A673 (cell line): ENCODE measurements at places on chromosomes 6 and 20.

- H3K27ac ChIP-seq, result no peak overlapping the region
- H3K27me3 ChIP-seq, result no peaks in the 10 kb centered on the region
- no peak for DNase-seq
- no peak overlapping the region for H3K4me3 ChIP-seq
- H3K4me1 ChIP-seq, result peaks cover 16% of the 10 kb centered on the region
- H3K36me3 ChIP-seq, result peaks cover 3% of the 10 kb centered on the region
Observed at GRCh38 chr6:158323561-158323958, 11.3 kb downstream of the TULP4 start.

DNA sequence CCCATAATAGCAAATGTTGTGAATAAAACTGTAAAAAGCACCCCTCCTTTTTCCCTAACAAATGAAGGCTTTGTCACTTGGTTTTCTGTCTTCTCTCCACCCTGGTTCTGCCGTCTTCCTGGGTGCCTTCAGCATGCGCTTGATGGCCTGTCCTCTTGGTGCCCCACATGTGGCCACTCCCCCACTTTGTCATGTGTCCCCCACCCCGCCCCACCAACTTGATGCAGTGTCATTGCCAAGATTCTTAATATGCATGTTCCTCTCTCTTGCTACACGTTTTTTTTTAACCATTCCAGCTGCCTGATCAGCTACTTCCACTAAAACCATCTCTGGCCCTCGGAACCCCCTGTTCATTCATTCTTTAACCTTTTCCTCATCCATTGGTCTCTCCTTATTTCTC is 340.3 kb downstream of the QKI start:
- DNase-seq, result no peak
- no peak overlapping the region for H3K4me3 ChIP-seq
- peaks cover 4% of the 10 kb centered on the region for H3K27me3 ChIP-seq
- no peaks in the 10 kb centered on the region for H3K36me3 ChIP-seq
- no peaks in the 10 kb centered on the region for H3K4me1 ChIP-seq

DNA sequence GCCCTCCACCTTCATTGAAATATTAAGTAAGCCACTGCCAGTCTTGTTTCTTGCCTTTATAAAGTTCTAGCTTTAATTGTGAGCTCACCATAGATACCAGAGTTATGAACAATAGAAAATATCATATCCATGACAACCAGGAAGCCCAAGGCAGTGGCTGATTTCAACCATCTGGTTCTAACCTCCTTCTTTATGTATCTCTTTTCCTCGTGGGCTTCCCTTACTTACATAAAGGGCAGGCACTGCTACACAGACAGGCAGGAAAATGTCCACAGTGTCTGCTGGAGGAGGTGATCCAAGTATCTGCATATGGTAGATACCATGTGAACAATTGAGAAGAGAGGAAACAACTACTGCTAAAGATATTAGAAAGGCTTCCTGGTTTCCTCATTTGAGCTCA is 65.2 kb upstream of the PRND start:
- H3K27ac ChIP-seq, result no peak overlapping the region
- H3K4me3 ChIP-seq, result no peak overlapping the region
- no peaks in the 10 kb centered on the region for H3K36me3 ChIP-seq
- H3K27me3 ChIP-seq, result no peaks in the 10 kb centered on the region
- DNase-seq, result no peak
- no peaks in the 10 kb centered on the region for H3K4me1 ChIP-seq

GRCh38 chr6:17826301-17826700 is 119.6 kb upstream of the NUP153 start:
- H3K4me1 ChIP-seq, result no peaks in the 10 kb centered on the region
- H3K27ac ChIP-seq, result no peak overlapping the region
- no peaks in the 10 kb centered on the region for H3K27me3 ChIP-seq
- H3K36me3 ChIP-seq, result no peaks in the 10 kb centered on the region
- DNase-seq, result no peak

GRCh38 chr20:18172379-18172778 is 34.7 kb downstream of the KAT14 start:
- H3K4me1 ChIP-seq, result no peaks in the 10 kb centered on the region
- no peak overlapping the region for H3K4me3 ChIP-seq

- H3K27me3 ChIP-seq, result no peaks in the 10 kb centered on the region
- no peak overlapping the region for H3K27ac ChIP-seq
- no peaks in the 10 kb centered on the region for H3K36me3 ChIP-seq
- H3K4me3 ChIP-seq, result no peak overlapping the region
- H3K4me1 ChIP-seq, result no peaks in the 10 kb centered on the region
Observed at GRCh38 chr6:147371325-147371724, 137.2 kb upstream of the SAMD5 start.

DNA sequence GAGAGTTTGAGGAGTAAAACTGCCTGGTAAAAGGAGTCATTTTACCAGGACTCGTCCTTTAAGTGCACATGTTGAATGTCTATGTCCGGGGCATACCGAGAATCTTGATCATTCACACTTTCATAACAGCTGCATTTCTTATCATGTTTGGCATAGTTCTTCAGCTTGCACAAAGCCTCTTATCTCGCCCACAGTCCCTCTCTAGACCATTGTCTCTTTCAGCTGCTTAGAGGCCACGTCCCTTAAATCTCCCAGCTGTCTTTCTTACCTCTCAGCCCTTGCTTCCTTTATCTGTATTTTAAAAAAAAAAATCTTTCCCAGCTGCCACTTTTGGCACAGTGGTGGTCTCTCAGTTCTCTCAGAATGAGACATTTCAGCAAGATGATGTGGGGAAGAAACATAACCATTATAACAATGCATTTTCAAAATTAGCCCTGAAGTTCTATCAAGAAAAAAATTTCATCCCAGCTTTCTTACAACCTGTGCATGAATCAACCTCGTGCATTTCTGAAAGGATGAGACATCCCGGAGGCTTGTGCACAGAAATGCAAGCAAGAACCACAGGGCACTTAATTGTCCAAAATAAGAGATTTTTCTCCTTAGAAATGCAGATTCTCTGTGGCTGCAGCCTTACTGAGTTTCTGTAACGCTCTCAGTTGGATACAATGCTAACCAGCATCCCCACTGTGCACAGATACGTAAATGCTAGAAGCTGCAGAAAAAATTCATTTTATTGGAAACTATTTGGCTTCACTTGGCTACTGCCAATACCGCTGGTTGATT is 24.2 kb downstream of the RBM24 start:
- H3K27ac ChIP-seq, result no peak overlapping the region
- H3K36me3 ChIP-seq, result no peaks in the 10 kb centered on the region
- H3K4me1 ChIP-seq, result peaks cover 6% of the 10 kb centered on the region
- no peak overlapping the region for H3K4me3 ChIP-seq
